Stimulated activated CD4-positive, alpha-beta T cell treated with anti-CD3 and anti-CD28 coated beads, TNF-alpha, amount 100 ng/mL, for 4 hours (primary cell): ENCODE measurements at places on chromosomes 11 and 22.

- no peak for DNase-seq
These were observed 350.8 kb downstream of the DLG2 start for GRCh38 chr11:85276332-85276731.

DNA sequence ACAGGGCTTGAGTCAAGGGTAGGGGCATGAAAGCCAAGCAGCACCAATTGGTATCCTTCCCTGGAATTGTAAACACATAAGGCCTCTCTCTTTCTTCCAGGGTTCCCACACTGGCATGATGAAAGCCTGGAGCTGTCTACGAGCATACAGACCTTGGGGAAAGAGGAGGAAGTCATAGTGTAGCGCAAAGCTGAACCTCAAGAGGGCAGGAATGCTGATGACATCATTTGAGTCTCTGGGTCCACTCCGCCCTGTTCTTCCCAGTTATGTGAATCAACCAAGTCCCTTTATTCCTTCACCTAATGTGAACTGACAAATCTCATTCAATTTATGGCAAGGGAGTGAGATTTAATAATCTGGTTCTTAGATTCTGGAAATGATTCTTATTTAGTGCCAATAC is 266.4 kb upstream of the NCAM1 start:
- DNase-seq = no peak

- DNase-seq = no peak
These were observed 5.6 kb upstream of the GLYATL1 start for GRCh38 chr11:58933661-58934060.

DNA sequence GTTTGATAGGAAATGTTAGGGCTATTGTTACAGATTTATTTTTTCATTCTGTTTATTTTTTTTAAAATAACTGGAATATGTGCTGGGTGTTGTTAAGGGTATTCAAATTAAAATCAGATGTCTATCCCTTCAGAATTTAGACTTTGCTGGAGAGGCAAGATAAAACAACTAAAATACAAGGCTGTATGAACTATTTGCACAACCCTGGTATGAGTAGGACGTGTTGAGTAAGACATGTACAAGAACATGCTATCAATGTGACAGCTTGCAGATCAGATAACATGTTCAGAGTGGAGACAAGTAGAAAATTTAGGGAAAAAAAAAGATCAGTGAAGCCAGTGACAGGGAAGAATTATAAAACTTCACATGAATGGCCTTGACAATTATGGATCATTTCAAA is 853.5 kb downstream of the METTL15 start:
- no peak for DNase-seq

GRCh38 chr11:109865548-109866186 is 227.5 kb upstream of the ZC3H12C start:
- DNase-seq = no peak

GRCh38 chr22:17370026-17370765 is 936 bp downstream of the CECR2 start:
- no peak for DNase-seq

DNA sequence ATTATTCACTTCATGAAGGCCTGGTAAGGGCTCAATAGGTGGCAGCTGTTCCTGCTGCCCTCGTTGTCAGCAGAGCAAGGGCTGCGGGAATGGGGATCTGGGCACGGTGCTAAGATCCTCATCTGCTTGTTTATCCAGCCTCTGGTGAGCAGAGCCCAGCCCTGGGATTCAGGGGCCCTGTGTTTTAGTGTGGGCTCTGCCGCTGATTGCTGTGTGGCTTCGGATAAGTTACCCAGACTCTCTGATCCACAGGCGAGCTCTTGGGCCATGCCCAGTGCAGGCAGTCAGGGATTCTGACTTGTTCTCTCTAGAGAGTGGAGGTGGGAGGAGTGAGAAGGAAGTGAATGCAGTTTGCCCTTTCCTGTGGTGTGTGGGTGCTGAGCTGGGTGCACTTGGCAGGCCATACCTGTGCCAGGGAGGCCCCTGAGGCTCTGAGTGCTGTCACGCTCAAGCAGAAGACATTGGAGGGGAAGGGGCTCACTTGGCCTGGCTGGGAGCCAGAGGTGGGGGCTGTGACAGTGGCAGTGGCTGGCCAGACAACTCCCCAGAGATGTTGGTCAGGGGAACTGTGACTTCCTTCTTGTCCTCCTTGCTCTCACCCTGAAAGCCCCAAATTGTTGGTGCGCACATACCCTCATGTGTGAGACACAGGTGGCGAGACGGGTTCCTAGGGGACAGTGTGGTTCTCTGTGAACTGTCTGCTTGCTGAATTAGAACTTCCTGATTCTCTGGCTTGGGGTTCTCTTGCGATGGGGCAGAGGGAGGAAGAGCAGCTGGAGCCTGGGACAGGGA is 43.7 kb downstream of the CD82 start:
- no peak for DNase-seq

- DNase-seq = no peak
These were observed 644 bp downstream of the SPTY2D1 start for GRCh38 chr11:18633256-18634139.

GRCh38 chr11:3169255-3170043 is 4.3 kb upstream of the OSBPL5 start:
- no peak for DNase-seq

- no peak for DNase-seq
These were observed 20.0 kb upstream of the CASP12 start for GRCh38 chr11:104918113-104918824.

- no peak for DNase-seq
These were observed 11.9 kb upstream of the MRGPRX2 start for GRCh38 chr11:19072464-19072863.
